Forelimb muscle (tissue), 1 donor: ENCODE measurements at places on chromosomes 6 and 20. TPM values are rescaled to one million over a fixed set of nuclear protein-coding genes. Genes with fewer than 3 reads are reported as not detected.

TNXB gene
- 108 TPM for polyA plus RNA-seq

GRCh38 chr6:35128496-35128895, 12.6 kb downstream of the TCP11 start:
- DNase-seq: no peak

- DNase-seq: no peak
Observed at GRCh38 chr20:48629069-48629959, 198.5 kb downstream of the PREX1 start.

GRCh38 chr6:157541618-157542413, 160.8 kb downstream of the ZDHHC14 start:
- DNase-seq: no peak

- DNase-seq: no peak
Observed at GRCh38 chr20:23118766-23119165, 32.6 kb upstream of the CD93 start.
